ENCODE measurements at places on chromosomes 12 and 14. TPM values are rescaled to one million over a fixed set of nuclear protein-coding genes. Genes with fewer than 3 reads are reported as not detected.

Gene SAMD4A
- 5.6 TPM for polyA plus RNA-seq

Gene CACNA2D4
- polyA plus RNA-seq, result not detected

Gene MTERF2
- 3.2 TPM for polyA plus RNA-seq

Gene LRFN5
- not detected for polyA plus RNA-seq

Gene KRAS
- 10.0 TPM for polyA plus RNA-seq

Gene SIX4
- 4.2 TPM for polyA plus RNA-seq

Gene SLC25A47
- polyA plus RNA-seq, result not detected

Gene EML1
- polyA plus RNA-seq, result 0.42 TPM

Gene ESR2
- 0.06 TPM for polyA plus RNA-seq

Gene ISCA2
- 20.5 TPM for polyA plus RNA-seq

Gene LTBR
- 119 TPM for polyA plus RNA-seq

Gene TMEM132C
- polyA plus RNA-seq, result not detected
